ENCODE measurements at places on chromosomes 13 and 19. TPM values are rescaled to one million over a fixed set of nuclear protein-coding genes. Genes with fewer than 3 reads are reported as not detected.

RGS9BP gene
- total RNA-seq = 0.89 TPM

IL12RB1 gene
- 0.13 TPM for total RNA-seq

ARRDC2 gene
- 41.1 TPM for total RNA-seq

DPY19L3 gene
- 18.6 TPM for total RNA-seq

STOML3 gene
- total RNA-seq = not detected

ZNF665 gene
- total RNA-seq = 1.9 TPM

ATP8A2 gene
- total RNA-seq = 0.13 TPM

KLK4 gene
- total RNA-seq = not detected

ZNF701 gene
- total RNA-seq = 9.5 TPM

KLK15 gene
- total RNA-seq = not detected

LCP1 gene
- total RNA-seq = under 0.01 TPM

ZMYM2 gene
- 34.5 TPM for total RNA-seq

CGB5 gene
- not detected for total RNA-seq

TEX29 gene
- total RNA-seq = 0.13 TPM

IGFLR1 gene
- 1.1 TPM for total RNA-seq

IGSF23 gene
- 0.13 TPM for total RNA-seq

ZGLP1 gene
- total RNA-seq = 0.13 TPM

FFAR2 gene
- total RNA-seq = not detected

ZNF66 gene
- total RNA-seq = 2.2 TPM

CDC34 gene
- 89.6 TPM for total RNA-seq

GRK1 gene
- total RNA-seq = not detected

FOXO1 gene
- 30.2 TPM for total RNA-seq

CPAMD8 gene
- 2.4 TPM for total RNA-seq

PRKCG gene
- not detected for total RNA-seq

OR4F17 gene
- total RNA-seq = not detected

ETV2 gene
- under 0.01 TPM for total RNA-seq

RNF113B gene
- total RNA-seq = not detected

ZNF888 gene
- total RNA-seq = 4.7 TPM

INAFM1 gene
- 0.51 TPM for total RNA-seq

SPRY2 gene
- 17.6 TPM for total RNA-seq

CEACAM16 gene
- total RNA-seq = not detected

ZNF763 gene
- total RNA-seq = 1.6 TPM

ZNF628 gene
- total RNA-seq = 0.77 TPM

NBEA gene
- 0.90 TPM for total RNA-seq

ZNF607 gene
- 2.6 TPM for total RNA-seq

ONECUT3 gene
- not detected for total RNA-seq

C5AR1 gene
- not detected for total RNA-seq

KLK7 gene
- not detected for total RNA-seq

LAIR2 gene
- total RNA-seq = not detected

TMEM150B gene
- total RNA-seq = not detected

REEP6 gene
- 0.51 TPM for total RNA-seq

ZNF570 gene
- total RNA-seq = 4.6 TPM

PCP2 gene
- not detected for total RNA-seq

GNA15 gene
- 0.13 TPM for total RNA-seq

KLK8 gene
- total RNA-seq = not detected
